ENCODE measurements at places on chromosomes 2 and 18.

DNA sequence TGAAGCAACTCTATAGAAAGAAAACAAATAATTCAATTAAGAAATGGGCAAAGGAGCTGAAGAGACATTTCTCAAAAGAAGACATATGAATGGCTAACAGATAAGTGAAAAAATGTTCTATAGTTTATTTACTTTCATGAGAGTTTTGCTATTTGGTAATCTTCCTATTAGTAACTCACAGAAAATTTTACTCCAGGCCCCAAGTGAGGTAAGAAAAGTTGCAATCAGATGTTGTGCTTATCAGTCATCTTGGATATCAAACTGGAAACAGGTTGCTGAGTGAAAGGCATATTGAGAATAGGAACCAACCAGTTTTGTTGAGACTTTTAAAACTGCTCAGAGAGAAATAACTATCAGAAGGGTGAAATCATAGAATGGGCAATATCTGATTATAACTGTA, 1179.0 kb upstream of the ACVR2A start:
- no peak for DNase-seq

GRCh38 chr2:200028998-200029397, 73.6 kb downstream of the MAIP1 start:
- no peak for DNase-seq

DNA sequence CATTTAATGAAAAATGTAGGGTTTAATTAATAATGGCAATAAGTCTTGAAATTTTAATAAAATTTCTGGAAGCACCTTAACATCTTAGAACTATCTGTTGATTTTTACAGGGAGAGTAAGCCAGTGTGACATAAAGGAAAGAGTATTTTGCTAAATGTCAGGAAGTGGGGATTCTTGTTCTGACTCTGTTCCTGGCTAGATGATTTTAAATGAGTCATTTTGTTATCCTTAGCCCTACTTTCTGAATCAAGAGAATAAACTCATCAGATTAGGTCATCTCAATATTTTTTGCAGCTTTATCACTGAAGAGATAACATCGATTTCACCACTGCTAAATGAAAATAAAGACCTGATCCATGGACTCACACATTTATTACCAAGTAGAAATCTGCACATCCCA, 377.5 kb upstream of the CYRIA start:
- peak; percentile 9 for DNase-seq

DNA sequence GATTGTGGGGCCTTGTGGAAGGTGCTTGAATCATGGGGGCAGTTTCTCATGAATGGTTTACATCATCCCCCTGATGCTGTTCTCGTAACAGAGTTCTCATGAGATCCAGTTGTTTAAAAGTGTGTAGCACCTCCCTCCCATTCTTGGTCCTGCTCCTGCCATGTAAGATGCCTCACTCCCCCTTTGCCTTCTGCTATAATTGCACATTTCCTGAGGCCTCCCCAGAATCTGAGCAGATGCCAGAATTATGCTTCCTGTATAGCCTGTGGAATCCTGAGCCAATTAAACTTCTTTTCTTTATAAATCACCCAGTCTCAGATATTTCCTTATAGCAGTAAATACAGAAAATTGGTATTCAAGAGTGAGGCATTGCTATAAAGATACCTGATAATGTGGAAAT, 15.6 kb upstream of the WDR75 start:
- peak; percentile 21 for DNase-seq

DNA sequence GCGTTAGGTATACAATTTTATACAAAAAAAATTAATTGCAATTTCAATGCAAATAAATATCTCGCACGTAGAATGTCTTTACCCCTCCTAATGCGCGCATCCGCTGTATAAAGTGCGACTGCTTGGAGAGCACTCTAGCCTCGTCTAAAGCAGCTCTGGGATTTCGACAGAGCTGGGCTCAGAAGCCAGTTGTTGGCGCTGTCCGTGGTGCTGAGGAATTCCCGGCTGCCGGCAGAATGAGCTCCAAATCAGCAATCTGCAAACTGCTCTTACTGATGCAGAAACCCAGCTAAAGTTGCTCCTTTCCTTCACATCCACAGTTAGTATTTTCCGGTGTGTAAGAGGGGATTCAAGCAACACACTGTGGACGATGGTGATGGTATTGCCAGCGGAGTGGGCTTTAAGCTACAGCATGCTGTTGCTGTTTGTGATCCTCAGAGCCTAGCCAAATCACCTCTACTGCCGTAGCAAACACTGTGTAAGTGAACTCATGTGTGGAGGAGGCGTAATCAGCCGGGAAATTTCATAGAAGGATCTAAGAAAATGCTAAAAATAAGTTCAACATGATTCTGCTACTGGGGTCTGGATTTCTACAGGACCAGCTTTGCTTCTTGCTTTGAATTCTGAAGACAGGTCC, at the start of gene VWC2L:
Gene VWC2L, plus strand, starts transcription at position 137 of the 637 bp plus-strand sequence. CDS start 3,140 bp downstream, outside the sequence.
- peak; percentile 16 for DNase-seq
